ENCODE measurements at places on chromosomes 2 and 18. TPM values are rescaled to one million over a fixed set of nuclear protein-coding genes. Genes with fewer than 3 reads are reported as not detected.

- DNase-seq, result no peak
- H3K36me3 ChIP-seq, result no peaks in the 10 kb centered on the region
- H3K27ac ChIP-seq, result no peak overlapping the region
- no peaks in the 10 kb centered on the region for H3K27me3 ChIP-seq
These were observed 8.6 kb downstream of the SH3YL1 start for GRCh38 chr2:255195-255594.

DNA sequence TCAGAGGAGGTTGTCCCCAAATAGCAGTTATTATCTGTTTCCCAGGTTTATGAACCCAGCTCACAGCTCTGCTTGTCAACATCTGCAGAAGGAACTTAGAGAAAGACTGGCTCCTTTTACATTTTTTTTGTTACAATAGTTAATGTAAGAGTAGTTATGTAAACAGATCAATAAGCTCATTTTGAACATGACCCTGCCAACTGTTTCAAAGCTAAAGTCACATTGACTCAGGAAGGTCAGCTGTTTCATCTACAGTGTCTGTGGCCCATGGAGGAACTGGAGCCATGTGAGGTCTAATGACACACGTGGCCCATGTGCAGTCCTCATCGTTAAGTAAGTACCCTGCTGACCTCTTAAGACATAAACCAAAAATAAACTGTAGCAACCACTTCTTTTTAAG, 97.1 kb downstream of the SH3RF3 start:
- no peaks in the 10 kb centered on the region for H3K4me1 ChIP-seq
- H3K4me3 ChIP-seq, result no peak overlapping the region
- H3K36me3 ChIP-seq, result no peaks in the 10 kb centered on the region
- no peak overlapping the region for H3K27ac ChIP-seq

DNA sequence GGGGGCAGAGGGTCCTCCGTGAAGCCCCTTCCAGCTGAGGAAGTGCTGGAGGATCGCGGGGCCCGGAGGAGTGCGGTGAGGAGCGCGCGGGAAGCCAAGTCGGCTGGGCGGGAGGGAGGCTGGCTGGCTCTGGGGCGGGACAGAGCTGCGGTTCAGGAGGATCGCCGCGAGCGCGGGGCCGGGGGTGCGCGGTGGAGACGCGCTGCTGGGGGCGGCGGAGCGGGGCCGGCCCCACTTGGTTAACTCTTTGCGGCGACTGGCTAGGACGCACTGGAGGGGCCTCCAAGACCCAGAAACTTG, 464 bp downstream of the CYBRD1 start:
- no peaks in the 10 kb centered on the region for H3K27me3 ChIP-seq
- H3K36me3 ChIP-seq, result no peaks in the 10 kb centered on the region
- H3K4me3 ChIP-seq, result peak overlapping the region; percentile 74
- H3K27ac ChIP-seq, result peak overlapping the region; percentile 89

- H3K4me1 ChIP-seq, result no peaks in the 10 kb centered on the region
- no peaks in the 10 kb centered on the region for H3K27me3 ChIP-seq
- no peaks in the 10 kb centered on the region for H3K36me3 ChIP-seq
These were observed 21.7 kb upstream of the ZCCHC2 start for GRCh38 chr18:62500966-62501591.

DNA sequence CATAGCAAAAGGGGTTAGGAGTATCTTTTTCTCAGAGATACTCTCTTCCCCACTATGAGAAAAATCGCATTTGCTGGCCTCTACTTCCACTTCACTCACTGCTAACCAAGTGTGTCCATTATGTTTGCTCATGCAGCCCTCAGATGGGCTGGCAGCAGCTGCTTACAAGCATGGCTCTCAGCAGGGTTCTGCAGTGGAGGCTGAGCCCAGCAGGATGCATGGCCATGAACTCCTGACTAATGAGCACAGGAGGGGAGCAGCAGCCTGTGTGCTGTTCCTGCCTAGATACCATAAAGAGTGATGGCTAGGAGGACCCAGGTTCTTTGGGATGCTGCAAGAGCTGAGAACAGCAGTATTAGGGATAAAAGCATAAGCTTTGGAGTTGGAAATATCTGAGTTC, 316.9 kb upstream of the THSD7B start:
- no peaks in the 10 kb centered on the region for H3K36me3 ChIP-seq
- no peak for DNase-seq
- H3K27ac ChIP-seq, result no peak overlapping the region
- no peak overlapping the region for H3K4me3 ChIP-seq

GRCh38 chr2:85273738-85274731, 53.8 kb downstream of the TGOLN2 start:
- H3K4me1 ChIP-seq, result peaks cover 22% of the 10 kb centered on the region
- H3K27ac ChIP-seq, result no peak overlapping the region
- no peak overlapping the region for H3K4me3 ChIP-seq
- DNase-seq, result no peak
- H3K36me3 ChIP-seq, result no peaks in the 10 kb centered on the region
- H3K27me3 ChIP-seq, result no peaks in the 10 kb centered on the region

- no peaks in the 10 kb centered on the region for H3K4me1 ChIP-seq
- DNase-seq, result no peak
These were observed 110.0 kb downstream of the COL4A4 start for GRCh38 chr2:227054006-227054405.

DNA sequence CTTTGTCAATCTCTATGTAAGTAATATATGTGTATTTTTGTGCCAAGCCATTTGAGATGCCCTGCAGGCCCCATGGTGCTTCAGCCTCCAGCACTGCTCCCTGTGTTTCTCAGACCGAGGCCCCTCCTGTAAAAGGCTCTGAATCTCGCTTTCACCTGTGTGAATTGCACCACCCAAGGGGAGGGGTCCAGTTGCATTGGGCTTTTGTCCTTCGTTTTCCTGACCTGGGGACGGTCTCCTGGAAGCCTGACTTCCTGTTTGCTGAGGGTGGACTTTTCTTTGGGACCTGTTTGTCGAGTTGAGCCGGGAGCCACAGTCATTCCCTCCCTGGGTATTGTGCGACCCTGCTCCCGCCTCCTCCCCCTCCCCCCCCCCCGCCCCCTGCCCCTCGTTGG, 48.9 kb downstream of the AGAP1 start:
- no peak overlapping the region for H3K27ac ChIP-seq
- H3K4me1 ChIP-seq, result no peaks in the 10 kb centered on the region
- no peak for DNase-seq
- H3K36me3 ChIP-seq, result no peaks in the 10 kb centered on the region

DNA sequence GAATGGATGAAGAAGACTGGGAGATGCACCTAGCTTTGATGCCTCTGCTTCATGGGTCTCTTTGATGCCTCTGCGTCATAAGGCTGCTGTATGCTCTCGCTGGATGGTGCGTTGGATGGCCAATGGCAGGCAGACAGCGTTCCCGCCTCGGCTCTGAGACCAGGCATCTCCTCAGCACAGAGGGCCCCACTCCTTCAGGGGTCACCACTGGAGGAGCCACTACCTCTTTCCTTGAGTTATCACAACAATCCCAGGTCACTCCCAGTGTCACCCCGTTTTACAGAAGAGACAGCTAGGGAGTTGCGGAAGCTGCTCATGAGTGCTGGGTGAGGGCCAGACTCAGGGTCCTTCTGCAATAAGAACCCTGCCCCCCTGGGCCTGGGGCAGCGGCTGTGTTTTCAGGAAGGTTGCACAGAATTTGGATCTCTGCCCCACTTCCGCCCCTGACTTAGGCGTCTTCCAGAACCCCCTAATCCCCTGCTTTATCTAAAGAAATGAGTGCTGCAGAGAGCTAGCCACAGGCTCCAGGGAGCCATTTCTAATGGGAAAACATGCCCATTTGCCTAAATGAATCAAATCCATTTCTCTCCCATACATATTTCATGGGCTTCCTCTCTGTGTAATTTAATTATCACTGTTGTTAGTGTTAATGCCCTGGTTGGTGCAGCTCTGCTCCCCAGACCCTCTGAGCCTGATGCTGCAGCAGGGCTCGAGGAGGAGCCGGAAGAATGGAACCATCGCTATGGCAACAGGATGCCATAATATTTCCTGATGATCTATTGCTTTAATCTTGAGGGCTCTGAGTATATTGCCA, 131.8 kb upstream of the HS6ST1 start:
- no peak overlapping the region for H3K27ac ChIP-seq
- DNase-seq, result no peak
- no peaks in the 10 kb centered on the region for H3K4me1 ChIP-seq
- H3K27me3 ChIP-seq, result no peaks in the 10 kb centered on the region

DNA sequence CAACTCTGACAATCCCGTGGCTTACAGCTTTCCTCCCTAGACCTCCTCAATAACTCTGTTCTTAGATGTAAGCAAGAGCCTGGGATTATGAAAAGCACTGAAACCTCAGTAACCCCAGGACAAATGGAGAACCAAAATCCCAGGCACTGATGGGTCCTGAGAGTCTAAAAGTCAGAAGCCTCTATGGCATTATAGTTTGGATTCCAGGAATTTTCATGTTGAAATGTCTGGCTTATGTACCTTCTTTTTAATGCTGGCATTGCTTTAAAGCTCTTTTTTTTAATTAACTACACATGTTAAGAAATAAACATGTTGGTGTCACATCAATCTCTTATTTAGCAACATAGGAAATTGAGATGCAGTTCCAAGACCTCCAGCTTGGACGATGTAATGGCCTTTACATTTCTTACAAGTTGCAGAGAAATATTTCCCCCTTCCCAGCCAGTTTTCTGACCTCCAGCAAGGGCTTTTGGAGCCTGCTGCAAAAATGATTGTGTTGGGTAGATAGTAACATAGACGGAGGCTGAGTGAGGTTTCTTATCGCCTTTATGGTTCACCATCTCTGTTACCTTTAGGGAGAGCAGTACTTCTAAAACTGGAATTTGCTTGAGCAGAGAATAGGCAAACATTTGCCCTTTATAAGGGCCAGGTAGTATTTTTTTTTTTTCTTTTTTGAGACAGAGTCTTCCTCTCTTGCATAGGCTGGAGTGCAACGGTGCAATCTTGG, 84.8 kb upstream of the RASGRP3 start:
- H3K4me1 ChIP-seq, result no peaks in the 10 kb centered on the region
- H3K27ac ChIP-seq, result no peak overlapping the region
- no peak overlapping the region for H3K4me3 ChIP-seq
- no peaks in the 10 kb centered on the region for H3K27me3 ChIP-seq
- no peak for DNase-seq
- no peaks in the 10 kb centered on the region for H3K36me3 ChIP-seq

- H3K27ac ChIP-seq, result no peak overlapping the region
- H3K4me1 ChIP-seq, result peaks cover 32% of the 10 kb centered on the region
- H3K4me3 ChIP-seq, result no peak overlapping the region
- H3K27me3 ChIP-seq, result no peaks in the 10 kb centered on the region
These were observed 173.1 kb downstream of the UXS1 start for GRCh38 chr2:106020821-106021661.

DNA sequence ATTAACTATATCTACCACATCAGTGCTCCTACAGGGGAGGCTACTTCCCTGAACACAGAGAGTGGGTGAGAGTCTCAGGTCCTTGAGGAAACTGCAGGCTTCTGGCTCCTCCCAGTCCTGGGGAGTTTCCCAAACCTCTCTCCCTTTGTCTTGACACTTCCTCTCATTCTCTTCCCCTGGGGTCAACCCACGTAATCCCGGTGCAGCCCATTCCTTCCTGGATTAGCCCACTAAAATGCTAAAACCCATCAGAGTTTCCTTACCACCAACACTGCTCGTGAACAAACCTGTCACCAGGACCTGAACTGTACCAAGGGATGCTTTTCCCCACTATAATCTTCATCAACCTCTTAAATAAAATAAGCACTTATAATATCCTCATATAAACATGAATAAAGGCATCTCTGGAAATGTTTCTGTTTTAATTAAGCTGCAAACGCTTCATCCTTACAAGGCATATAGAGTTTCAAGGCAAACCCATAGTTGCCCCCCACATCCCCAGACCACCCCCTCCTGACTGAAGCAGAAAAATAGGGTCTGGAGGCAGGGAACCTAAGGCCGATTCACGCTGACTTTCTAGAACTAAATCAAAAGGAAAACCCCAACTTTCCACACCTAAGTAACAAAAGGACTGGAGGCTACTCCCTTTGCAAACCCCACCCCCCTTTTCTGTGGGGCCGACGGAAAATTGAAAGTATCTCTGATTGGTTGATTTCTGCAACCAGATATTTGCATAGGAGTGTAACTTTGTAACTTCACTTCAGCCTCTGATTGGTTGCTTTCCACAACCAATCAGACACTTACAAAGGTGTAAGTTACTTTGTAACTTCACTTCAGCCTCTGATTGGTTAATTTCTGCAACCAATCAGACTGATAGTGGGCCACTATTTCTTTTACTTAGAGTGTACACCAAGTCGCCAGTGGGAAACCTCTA, 19.0 kb downstream of the TMSB10 start:
- no peaks in the 10 kb centered on the region for H3K4me1 ChIP-seq
- H3K4me3 ChIP-seq, result no peak overlapping the region
- no peaks in the 10 kb centered on the region for H3K36me3 ChIP-seq

DNA sequence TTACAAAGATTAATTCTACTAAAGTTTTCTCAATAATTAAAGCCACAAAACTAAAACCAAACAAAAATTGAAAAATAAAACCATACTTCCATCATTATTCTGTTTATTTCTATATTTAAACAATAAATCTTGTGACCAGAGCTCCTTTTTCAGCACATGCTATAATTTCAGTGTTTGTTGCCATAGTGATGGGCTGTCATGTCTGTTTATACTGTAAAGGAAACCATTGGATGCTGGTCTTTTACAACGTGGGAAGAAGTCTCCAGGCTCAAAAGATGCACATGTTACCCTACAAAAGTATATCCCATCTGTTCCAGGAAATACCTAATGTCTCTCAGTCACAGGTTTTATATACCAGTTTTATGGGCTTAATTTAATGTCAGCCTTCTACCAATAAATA, 100.1 kb upstream of the MC2R start:
- no peaks in the 10 kb centered on the region for H3K27me3 ChIP-seq
- DNase-seq, result no peak
- H3K4me1 ChIP-seq, result no peaks in the 10 kb centered on the region

GRCh38 chr2:189082376-189082975, 97.1 kb downstream of the COL5A2 start:
- no peak for DNase-seq
- H3K27ac ChIP-seq, result no peak overlapping the region
- no peaks in the 10 kb centered on the region for H3K36me3 ChIP-seq
- peaks cover 4% of the 10 kb centered on the region for H3K4me1 ChIP-seq
- H3K27me3 ChIP-seq, result no peaks in the 10 kb centered on the region
- H3K4me3 ChIP-seq, result no peak overlapping the region

GRCh38 chr2:152174574-152174973, 989 bp downstream of the STAM2 start:
- H3K27ac ChIP-seq, result peak overlapping the region; percentile 90
- peaks cover 3% of the 10 kb centered on the region for H3K4me1 ChIP-seq
- H3K36me3 ChIP-seq, result no peaks in the 10 kb centered on the region
- H3K4me3 ChIP-seq, result peak overlapping the region; percentile 79

DNA sequence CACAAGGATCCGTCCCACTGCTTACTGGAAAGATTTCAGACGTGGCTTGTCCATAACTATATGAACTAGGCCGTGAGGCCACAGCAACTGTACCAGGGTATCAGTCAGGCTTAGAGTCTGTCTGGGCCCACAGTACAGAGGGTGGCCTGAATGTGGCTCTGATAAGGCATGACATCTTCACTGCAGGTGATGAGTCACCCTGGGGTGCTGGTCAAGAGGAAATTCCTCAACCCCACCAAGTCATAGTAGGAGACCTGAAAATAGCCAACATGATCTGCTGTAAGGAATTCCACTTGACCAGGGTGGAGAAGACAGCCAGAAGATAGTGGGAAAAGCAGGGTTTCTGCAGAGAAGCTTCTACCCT, 107.7 kb downstream of the INHBB start:
- H3K4me3 ChIP-seq, result no peak overlapping the region
- no peaks in the 10 kb centered on the region for H3K36me3 ChIP-seq
- no peak for DNase-seq
- no peak overlapping the region for H3K27ac ChIP-seq
- H3K4me1 ChIP-seq, result no peaks in the 10 kb centered on the region
- no peaks in the 10 kb centered on the region for H3K27me3 ChIP-seq

GPR55 gene
- not detected for total RNA-seq

C2orf68 gene
- total RNA-seq, result 20.3 TPM

RGPD4 gene
- total RNA-seq, result not detected

SERPINB10 gene
- not detected for total RNA-seq

OR6B2 gene
- total RNA-seq, result 5.7 TPM

Measured in tibial nerve (tissue), 4 donors.